ENCODE measurements at places on chromosomes 4 and X. TPM values are rescaled to one million over a fixed set of nuclear protein-coding genes. Genes with fewer than 3 reads are reported as not detected.

DMRTC1 gene
- polyA plus RNA-seq = 0.38 TPM

FGF16 gene
- not detected for polyA plus RNA-seq

STATH gene
- not detected for polyA plus RNA-seq

TMPRSS11A gene
- 0.60 TPM for polyA plus RNA-seq

SLC30A9 gene
- 48.5 TPM for polyA plus RNA-seq

SHISA3 gene
- not detected for polyA plus RNA-seq

PAGE1 gene
- not detected for polyA plus RNA-seq

VSIG4 gene
- polyA plus RNA-seq = not detected

FGFBP1 gene
- polyA plus RNA-seq = not detected

NR3C2 gene
- polyA plus RNA-seq = 5.3 TPM

TGIF2LX gene
- not detected for polyA plus RNA-seq

SMIM10 gene
- polyA plus RNA-seq = not detected

ITIH6 gene
- not detected for polyA plus RNA-seq

VCX3B gene
- not detected for polyA plus RNA-seq

FAM53A gene
- not detected for polyA plus RNA-seq

OPHN1 gene
- polyA plus RNA-seq = 4.9 TPM

PDCL2 gene
- polyA plus RNA-seq = not detected

RAB41 gene
- 0.69 TPM for polyA plus RNA-seq

CHIC2 gene
- polyA plus RNA-seq = 10.3 TPM

CT55 gene
- not detected for polyA plus RNA-seq

SMIM20 gene
- polyA plus RNA-seq = 161 TPM

TKTL1 gene
- polyA plus RNA-seq = not detected

MTTP gene
- polyA plus RNA-seq = 5.7 TPM

PRR32 gene
- not detected for polyA plus RNA-seq

SERTM2 gene
- not detected for polyA plus RNA-seq

S100P gene
- 1.0 TPM for polyA plus RNA-seq

GPM6B gene
- 218 TPM for polyA plus RNA-seq

TCEAL5 gene
- polyA plus RNA-seq = 28.3 TPM

BEX5 gene
- 252 TPM for polyA plus RNA-seq

MFAP3L gene
- polyA plus RNA-seq = 43.4 TPM

INTU gene
- 10.6 TPM for polyA plus RNA-seq

SYP gene
- 102 TPM for polyA plus RNA-seq

TEX11 gene
- not detected for polyA plus RNA-seq

GLRA2 gene
- polyA plus RNA-seq = 0.97 TPM

F8A2 gene
- not detected for polyA plus RNA-seq

CSAG1 gene
- polyA plus RNA-seq = 0.86 TPM

CTAG2 gene
- polyA plus RNA-seq = not detected

IL13RA2 gene
- polyA plus RNA-seq = 0.81 TPM

FAAH2 gene
- 5.6 TPM for polyA plus RNA-seq

ARX gene
- polyA plus RNA-seq = 0.66 TPM

PWWP3B gene
- polyA plus RNA-seq = 3.8 TPM
